Pons (tissue), 1 donor: ENCODE measurements at places on chromosomes 4 and X.

- DNase-seq, result no peak
These were observed 3.6 kb downstream of the PLXNB3 start for GRCh38 chrX:153767674-153768055.

GRCh38 chrX:27186671-27187070 is 276.5 kb downstream of the PPP4R3C start:
- DNase-seq, result peak; percentile 1

GRCh38 chr4:138602664-138603063 is 360.5 kb upstream of the SLC7A11 start:
- no peak for DNase-seq

DNA sequence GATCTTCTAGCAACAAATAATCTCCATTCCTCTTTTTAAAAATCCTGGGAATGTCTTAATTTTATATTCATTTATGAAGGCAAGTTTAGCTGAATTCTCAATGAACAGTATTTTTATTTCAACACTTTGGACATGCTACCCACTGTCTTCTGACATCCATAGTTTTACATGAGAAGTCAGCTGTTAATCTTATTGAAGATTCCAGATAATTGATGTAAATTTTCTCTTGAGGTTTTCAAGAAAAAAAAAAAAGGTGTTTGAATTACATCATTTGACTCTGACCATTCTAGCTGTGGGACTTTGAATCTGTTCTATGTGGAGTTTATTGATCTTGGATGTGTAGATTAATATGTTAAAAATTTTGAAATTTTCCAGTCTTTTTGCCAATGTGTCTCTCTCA is 28.0 kb downstream of the PDHA2 start:
- DNase-seq, result no peak

GRCh38 chr4:150126864-150127203 is 48.6 kb downstream of the DCLK2 start:
- no peak for DNase-seq

DNA sequence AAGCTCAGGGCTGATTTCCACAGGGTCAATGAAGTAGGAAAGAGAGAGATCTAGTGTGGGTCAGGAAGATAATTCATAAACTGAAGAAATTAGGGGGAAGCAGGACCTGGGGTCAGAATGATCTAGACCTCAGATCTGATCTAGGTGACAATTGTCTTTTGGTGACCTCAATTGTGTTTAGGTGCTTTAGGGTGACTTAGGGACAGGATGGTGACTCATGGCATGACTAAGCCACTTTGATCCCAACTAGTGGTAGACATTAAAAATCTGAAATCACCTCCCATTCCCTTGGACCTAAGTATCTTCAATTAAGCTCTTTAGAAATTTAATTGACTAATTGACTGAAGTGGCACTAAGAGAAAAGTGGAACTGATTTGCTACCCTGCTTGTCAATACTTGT is 36.7 kb upstream of the GRXCR1 start:
- no peak for DNase-seq

- DNase-seq, result no peak
These were observed 28.3 kb upstream of the CLDN24 start for GRCh38 chr4:183350317-183351071.

- DNase-seq, result peak; percentile 92
These were observed 26.8 kb upstream of the TMEM184C start for GRCh38 chr4:147590249-147590920.

DNA sequence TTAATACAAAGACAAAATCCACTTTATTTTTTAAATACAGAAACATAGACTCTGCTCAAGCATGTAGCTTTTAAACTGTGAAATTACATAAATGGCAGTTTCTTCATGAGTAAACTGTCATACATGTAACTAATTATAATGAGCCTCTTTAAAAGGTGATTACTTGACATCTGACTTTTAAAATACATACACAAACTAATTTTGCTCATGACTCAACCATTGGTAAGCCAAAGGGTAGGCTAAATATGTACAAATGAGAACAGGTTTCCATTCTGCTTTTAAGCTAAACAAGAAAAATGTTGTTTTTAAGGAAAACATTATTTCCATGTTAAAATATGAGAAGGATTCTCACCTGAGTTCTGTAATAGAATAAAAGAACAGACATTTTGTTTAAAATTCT is 27.9 kb downstream of the CAMK2D start:
- DNase-seq, result no peak

- DNase-seq, result no peak
These were observed 28.3 kb downstream of the SEPTIN11 start for GRCh38 chr4:76977736-76978350.

GRCh38 chrX:39149761-39150160 is 348.5 kb downstream of the MID1IP1 start:
- peak; percentile 60 for DNase-seq

GRCh38 chrX:3518870-3519269 is 172.4 kb upstream of the MXRA5 start:
- DNase-seq, result peak; percentile 1

- DNase-seq, result no peak
These were observed 12.7 kb upstream of the RHOXF2B start for GRCh38 chrX:120090208-120090607.

- no peak for DNase-seq
These were observed 32.3 kb upstream of the BBS12 start for GRCh38 chr4:122700178-122700725.

DNA sequence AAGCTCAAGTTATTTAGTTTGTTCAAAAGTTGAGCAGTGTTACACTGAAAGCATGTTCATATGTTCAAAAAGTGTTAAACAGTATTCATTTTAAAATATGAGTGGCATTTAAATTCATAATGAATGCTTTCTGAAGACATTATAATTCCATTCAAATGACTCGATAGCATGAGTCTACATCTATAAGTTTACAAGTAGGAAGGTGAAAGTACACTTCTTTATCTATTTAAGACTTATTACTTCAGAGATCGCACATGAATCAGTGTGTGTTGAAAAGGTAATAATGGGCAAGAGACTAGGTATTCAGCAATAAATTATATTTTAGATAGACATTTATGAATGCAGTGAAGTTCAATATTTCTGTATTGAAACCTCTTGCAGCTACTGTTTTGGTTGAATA is 456.1 kb downstream of the GRXCR1 start:
- DNase-seq, result no peak

GRCh38 chr4:10565166-10565780 is 108.0 kb upstream of the ZNF518B start:
- DNase-seq, result no peak

DNA sequence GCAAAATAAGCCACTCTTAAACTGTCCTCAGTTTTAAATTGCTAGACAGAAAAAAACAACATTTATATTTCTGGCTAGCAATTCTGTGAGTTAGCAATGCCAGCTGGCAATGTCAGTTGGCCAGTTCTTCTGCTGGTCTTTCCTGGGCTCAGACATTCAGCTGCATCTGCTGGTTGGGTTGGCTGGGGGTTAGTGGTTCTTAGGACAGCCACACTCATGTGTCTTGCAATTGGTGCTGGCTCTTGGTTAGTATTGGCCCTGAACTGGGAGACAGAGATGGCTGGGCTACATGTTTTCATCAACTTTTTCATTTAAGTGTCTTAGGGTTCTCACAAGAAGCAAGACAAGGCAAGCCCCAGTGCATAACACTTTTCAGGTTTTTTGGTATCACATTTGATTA is 48.0 kb upstream of the PDLIM5 start:
- no peak for DNase-seq

DNA sequence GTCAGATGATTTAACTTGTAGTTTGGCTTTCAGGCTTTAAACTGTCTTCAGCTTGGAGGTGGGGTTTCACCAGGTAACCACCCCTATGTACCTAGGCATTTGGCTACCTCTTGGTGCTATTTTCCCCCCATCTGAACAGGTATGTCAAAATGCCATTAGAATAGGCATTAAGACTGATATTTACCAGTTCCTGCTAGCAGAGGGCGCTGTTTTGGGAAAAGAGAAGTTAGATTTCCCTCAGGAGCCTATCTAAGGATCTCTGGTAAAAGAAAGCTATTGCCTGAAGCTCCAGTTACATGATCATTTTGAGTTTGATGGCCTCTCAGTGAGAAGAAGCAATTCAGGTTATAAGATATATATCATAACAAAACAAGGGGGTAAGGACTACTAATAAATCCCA is 879.1 kb downstream of the SH3BGRL start:
- no peak for DNase-seq

GRCh38 chr4:158203929-158204328 is 6.4 kb upstream of the TMEM144 start:
- no peak for DNase-seq

GRCh38 chr4:111031001-111031579 is 408.2 kb upstream of the PITX2 start:
- no peak for DNase-seq

DNA sequence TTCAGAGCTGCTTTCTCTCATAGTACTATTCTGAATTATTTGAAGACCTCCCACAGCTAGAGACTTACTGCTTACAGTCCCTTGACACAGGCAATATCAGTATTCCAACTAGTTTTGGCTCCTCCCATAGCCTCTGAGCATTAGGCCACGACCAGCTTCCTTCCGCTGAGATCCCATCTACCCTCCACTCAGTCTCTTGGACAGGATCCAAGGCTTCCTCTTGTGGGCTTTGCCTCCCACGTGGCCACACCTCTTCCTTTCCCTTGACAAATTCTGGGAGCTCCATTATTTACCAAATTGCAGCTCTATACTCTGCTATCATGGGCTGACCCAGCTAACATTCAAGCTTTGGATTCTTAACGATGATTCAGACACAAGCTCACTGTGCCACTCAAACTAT is 470.4 kb upstream of the GALNT7 start:
- no peak for DNase-seq
